ENCODE measurements at places on chromosomes 6 and 20. TPM values are rescaled to one million over a fixed set of nuclear protein-coding genes. Genes with fewer than 3 reads are reported as not detected.

Gene SLC44A4
- polyA plus RNA-seq, result not detected

GRCh38 chr20:17457588-17458190 lies 73.5 kb downstream of the BFSP1 start:
- DNase-seq, result no peak

GRCh38 chr6:161181121-161181520 lies 92.7 kb downstream of the AGPAT4 start:
- no peak for DNase-seq

Gene HCRTR2
- polyA plus RNA-seq, result not detected

Gene GSTA4
- polyA plus RNA-seq, result 3.4 TPM

DNA sequence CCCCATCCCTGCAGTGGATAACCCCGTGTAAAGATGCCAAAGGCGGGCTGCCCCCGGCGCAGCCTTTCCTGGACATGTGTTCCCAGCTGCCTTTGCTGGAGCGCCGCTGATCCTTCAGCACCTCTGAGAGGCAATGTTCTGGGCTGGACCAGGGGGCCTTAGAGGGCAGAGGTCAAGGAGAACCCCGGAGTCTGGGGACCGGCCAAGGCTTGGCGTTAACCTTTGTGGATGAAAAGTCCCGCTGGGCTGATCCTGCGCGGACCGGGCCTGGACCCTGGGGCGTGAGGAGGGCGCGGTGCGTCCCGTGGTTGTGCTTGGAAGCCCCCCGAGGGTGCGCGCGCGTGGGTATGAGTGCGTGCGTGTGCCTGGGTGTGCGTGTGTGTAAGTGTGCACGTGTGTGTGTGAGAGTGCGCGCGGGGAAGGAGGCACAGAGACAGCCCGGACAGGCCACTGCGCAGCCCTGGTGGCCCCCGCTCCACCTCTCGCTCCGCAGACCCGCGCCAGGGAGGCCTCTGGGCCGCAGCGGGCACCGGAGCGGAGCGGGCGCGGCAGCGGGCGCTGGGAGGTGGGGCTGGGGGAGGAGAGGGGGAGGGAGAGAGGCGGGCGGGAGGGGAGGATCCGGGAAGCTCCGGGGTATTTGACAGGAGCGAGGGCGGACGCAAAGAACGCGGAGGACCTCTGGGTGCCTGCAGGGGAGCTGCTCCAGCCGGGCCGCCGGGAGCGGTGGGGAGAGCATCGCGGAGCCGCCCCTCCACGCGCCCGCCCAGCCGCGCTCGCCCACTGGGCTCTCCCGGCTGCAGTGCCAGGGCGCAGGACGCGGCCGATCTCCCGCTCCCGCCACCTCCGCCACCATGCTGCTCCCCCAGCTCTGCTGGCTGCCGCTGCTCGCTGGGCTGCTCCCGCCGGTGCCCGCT lies at the start of gene SMOC2:
TSS of gene SMOC2 (plus strand) at position 665 of the 914 bp plus-strand sequence. CDS start at position 852, 187 bp downstream.
- no peak for DNase-seq

DNA sequence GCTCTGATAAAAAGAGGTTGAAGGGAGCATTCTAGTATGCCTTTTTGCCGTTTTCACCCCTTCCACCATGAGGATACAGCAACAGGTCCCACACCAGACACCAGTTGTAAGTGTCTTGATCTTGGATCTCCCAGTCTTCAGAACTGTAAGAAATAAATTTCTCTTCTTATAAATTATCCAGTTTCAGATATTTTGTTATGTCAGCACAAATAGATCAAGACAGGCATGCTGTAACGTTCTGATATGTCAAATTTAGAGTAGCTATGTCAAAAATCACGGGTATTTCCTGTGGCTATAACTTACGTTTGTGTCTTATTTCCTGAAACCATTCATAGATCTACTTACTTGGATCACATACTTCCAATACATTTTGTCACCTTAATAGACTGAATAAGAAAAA lies 55.9 kb upstream of the CD83 start:
- no peak for DNase-seq

DNA sequence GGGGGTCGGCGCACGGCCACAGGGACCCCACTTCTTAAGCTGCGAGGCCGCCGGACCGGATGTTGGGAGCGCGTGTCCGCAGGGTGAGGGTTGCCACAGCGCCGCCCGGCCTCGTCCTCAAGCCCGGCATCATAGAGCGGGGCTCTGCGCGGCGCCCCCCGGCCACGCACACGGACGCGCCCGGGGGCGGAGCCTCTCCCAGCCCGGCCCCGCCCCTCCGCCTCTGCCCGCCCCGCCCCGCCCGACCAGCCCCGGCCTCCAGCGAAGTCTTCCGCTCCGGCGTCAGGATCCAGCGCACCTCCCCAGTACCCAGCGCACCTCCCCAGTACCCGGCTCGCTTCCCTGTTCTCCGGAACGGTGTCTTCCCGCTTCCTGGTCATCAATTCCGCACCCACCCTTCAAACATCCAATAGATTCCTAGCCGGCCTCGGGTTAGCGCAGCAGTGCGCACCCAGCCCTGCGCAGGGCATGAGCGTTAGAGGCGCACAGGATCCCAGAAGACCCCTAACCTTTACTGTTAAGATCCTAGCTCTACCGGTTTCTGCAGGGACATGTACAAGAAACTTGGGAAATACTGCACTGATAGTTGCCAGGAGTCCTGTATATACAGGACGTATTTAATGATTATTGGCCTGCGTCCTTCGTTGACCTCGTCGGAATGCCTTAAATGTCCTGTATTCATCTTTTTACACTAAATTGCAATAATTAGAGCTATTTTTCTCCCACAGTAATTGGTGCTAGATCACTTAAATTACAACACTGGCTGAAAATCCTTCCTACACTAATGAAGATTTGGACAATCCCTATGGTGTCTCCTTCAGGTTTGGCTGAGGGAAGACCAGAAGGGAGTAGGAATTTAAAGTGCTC lies 535 bp upstream of the DNAAF9 start:
- peak; percentile 75 for DNase-seq

GRCh38 chr20:46243707-46244628 lies 64.3 kb downstream of the CDH22 start:
- DNase-seq, result no peak

DNA sequence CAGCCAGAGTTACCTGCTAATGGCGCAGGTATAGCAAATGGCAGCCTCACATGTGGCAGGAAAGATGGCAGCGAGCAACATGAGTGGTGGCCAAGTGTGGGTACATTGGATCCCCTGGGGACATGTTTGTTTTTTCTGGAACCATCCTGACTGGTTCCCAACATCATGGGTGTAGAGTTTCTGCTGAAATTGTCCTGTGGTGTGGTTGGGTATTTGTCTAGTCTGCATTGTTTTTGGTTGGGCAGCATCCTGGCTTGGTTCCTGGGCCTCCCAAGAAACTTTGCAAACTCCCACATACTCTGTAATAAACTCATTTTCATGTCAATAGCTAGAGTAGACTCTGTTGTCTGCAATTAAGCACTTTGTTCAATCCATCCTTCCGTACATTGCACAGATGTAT lies 282.6 kb downstream of the CDC5L start:
- DNase-seq, result no peak

DNA sequence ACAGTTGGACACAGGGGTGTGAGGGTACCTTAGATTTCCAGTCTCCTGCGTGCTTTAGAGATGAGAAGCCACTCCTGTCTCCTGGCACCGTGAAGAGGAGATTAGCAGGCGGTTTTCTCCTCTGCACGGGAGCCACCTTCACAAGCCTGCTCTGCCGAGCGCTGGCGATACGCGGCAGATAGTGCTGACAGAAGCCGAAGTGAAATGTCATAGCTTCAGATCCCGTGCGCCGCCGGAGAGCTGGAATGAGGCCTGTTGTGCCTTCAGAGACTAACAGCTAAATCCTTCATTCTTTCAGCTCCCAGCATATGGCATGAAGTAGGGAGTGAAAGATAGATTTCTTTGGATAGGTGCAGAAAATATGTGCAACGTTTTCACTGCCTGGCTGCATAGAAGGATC lies 371.0 kb downstream of the TAF4 start:
- DNase-seq, result no peak

DNA sequence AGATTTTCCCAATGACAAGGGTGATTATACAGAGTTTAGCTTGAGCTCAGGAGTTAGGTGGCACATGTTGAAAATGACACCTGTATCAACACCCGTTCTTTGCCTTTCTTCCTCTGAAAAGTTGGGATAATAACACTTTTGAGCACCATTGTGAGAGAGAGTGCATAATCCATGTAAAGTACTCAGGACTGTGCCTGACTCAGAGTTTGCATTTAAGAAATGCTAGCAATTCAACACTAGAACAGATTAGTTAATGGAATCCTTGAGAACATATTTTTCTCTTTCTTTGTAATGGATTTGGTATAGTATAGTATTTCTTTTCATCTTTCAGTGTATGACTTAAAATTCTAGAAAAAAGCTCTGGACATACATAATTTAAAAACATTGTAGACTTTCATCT lies 449.2 kb downstream of the GJA1 start:
- no peak for DNase-seq

GRCh38 chr6:73451223-73452106 lies 632 bp downstream of the CGAS start:
- DNase-seq, result peak; percentile 30

- no peak for DNase-seq
Measured at GRCh38 chr6:105851113-105851580, 235.0 kb upstream of the PRDM1 start.

Measured in naive thymus-derived CD8-positive, alpha-beta T cell (primary cell).